ENCODE measurements at places on chromosomes 13 and 19.
A peak's percentile ranks its signal among the peaks of the same experiment; 100 is the strongest.

DNA sequence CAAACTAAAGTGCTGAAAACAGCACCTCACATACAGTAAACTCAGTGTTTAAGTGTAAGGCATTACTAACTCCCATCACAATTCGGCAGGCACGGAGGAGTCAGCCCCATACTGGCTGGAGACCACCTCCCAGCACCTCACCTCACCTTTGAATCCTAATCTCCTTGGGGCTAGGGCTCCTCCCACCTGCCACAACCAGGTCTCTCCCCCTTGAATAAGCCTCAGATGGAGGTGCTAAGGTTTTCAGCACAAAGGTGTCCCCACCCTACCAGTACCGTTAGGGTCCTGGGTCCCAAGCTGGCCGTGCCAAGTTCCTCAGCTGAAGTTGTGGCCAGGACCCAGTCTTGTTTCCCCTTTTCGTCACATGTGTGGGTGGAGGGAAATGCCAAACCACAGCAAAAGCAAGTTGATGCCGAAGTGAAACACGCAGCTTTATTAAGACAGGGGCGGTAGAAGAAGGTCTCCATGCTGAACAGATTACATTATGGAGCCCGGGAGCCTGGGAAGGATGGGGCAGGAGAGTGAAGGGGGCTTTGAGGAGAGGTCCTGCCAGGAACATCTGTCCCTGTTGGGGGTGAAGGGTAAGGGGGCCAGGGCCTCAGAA, at the start of gene IGFLR1:
IGFLR1 (minus strand) TSS at position 332 of the 604 bp plus-strand sequence. CDS start 1,272 bp downstream, outside the sequence.
- no peak for DNase-seq

DNA sequence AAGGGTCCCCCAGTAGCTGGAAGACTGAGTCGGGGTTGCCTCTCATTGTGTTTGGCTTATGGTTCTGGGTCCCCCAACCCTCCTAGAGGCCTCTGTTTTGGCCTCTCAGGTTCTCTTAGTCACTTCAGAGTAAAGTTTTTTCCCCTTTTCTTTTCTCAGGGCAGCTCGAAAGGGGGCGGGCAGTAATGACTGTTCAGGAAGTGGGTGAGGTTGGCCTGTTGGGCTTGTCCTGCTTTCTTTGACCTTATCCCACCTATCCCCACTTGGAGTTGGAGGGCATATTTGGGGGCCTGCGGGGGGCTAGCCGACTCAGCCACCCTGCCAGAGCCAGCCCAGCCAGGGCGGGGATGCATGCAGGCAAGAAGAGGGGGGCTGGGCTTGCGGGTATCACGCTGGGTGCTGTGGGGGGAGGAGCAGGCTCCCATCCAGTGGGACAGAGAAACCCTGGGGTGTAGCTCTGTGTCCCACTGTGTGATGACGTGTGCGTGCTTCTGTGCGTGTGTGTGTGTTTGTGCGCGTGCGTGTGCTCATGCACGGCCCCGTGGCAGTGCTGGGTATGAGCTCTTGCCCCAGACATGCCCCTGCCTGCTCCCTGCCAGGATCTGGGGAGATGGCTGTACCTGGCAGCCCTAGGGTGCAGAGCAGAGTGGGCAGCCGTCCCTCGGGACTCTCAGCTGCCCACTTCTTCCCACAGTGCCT, 1.4 kb downstream of the CIC start:
- no peak for DNase-seq

DNA sequence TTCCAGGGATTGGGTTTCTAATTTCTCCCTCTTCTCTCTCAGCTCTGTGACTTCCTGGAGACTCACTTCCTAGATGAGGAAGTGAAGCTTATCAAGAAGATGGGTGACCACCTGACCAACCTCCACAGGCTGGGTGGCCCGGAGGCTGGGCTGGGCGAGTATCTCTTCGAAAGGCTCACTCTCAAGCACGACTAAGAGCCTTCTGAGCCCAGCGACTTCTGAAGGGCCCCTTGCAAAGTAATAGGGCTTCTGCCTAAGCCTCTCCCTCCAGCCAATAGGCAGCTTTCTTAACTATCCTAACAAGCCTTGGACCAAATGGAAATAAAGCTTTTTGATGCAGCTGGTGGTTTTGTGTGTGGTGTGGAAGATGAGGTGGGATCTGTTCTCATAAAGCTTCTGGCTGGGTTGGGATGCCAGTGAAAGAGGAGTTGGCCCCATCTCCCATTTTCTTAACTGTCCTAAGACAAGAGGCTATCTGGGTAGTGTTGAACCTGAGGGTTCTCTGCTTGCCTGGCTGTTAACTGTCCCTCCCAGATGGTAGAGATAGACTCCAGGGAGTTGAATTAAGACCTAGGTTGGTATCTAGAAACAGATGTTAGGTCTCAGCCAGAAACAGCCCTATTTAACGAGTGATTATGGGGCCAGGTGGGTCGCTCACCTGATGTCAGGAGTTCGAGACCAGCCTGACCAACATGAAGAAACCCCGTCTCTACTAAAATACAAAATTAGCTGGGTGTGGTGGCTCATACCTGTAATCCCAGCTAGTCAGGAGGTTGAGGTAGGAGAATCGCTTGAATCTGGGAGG, 1.6 kb downstream of the FTL start:
- no peak for DNase-seq

GRCh38 chr19:34336781-34337271, 28.2 kb upstream of the GPI start:
- peak; percentile 14 for DNase-seq

DNA sequence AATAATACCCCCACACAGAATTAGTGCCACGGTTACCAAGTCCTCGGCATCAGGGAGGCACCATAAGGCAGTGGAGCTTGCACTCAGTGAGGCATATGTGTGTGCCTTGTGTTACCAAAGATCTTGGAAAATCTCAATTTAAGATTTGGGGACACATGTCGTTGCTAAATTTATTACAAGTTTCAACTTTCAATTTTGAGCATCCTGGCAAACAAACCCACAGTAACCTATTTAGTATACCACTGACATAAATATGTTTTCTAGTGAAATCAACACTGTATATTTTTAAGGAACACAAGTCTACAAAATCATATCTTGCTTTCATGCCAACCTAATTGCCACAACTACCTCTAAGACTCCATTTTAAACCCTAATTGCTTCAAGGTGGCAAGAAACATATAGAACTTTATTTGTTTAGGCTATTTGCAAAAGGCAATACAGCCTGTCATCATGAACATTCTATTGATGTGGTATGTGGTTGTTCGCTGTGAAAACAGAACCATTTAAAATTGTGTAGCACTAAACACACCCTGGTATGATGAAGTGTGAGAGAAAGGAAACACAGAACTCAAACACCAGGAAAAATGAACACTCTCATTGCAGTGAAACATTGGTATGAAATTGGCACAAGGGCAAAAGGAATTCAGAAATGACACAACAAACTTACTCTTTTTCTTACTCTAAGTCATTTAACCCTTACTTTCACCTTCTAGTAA, 531.1 kb downstream of the IRS2 start:
- no peak for DNase-seq

DNA sequence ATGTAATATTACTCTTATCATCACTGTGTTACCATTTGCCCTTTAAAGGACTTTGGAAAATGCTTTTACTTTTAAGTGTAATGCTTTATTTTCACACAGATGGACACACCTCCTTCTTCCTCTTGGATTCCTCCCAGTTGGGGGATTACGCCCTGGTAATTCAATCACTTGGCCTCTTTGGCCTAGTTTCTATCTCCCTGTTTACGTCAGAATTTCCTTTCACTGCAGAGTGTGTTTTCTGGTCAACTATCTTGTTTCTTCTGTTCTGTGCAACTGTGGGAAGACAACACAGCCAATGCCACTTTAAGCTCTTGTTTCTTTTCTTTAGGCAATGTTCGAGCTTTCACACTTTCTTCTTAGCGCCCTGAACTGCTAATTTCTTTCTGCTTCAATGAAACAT, 257.3 kb upstream of the MAB21L1 start:
- DNase-seq = no peak

DNA sequence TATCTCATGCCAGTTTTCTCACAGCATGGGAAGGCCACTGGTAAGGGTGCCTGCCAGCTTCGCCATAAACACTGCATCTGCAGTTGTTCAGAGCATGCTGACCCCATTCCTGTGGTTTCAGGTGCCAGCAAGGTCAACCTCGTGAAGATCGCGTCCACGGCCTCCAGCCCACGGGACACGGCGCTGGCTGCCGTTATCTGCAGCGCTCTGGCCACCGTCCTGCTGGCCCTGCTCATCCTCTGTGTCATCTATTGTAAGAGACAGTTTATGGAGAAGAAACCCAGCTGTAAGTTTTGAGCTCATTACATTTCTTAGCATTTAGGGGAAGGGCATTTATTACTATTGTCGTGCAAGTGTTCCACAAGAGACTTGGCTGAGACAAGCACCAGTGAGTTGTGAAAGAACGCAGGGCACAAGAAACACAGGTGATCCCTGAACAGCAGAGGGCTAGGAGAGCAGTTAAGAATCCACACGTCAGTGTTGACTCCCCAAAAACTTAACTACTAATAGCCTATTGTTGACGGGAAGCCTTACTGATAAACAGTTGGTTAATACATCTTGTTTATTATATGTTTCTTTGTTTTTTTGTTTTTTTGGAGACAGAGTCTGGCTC, 88.8 kb downstream of the TNFRSF19 start:
- DNase-seq = no peak

- DNase-seq = no peak
Measured at GRCh38 chr13:111853721-111854120, 213.2 kb upstream of the SOX1 start.

GRCh38 chr13:21871382-21871781, 200.5 kb downstream of the FGF9 start:
- no peak for DNase-seq

GRCh38 chr13:59270327-59270726, 893.4 kb downstream of the DIAPH3 start:
- no peak for DNase-seq

DNA sequence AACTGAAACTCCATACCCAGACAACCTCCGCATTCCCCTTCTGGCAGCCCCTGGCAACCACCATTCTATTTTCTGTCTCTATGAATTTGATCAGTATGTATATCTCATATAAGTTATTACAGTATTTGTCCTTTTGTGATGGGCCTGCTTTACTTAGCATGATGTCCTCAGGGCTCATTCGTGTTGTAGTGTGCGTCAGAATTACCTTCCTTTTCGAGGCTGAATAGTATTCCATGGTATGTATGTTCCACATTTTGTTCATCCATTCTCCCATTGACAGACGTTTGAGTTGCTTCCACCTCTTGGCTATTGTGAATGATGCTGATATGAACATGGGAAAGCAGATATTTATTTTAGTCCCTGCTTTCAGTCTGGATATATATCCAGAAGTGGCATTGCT, 5.0 kb downstream of the PLEKHF1 start:
- no peak for DNase-seq

- no peak for DNase-seq
Measured at GRCh38 chr13:59300355-59301173, 863.2 kb downstream of the DIAPH3 start.

DNA sequence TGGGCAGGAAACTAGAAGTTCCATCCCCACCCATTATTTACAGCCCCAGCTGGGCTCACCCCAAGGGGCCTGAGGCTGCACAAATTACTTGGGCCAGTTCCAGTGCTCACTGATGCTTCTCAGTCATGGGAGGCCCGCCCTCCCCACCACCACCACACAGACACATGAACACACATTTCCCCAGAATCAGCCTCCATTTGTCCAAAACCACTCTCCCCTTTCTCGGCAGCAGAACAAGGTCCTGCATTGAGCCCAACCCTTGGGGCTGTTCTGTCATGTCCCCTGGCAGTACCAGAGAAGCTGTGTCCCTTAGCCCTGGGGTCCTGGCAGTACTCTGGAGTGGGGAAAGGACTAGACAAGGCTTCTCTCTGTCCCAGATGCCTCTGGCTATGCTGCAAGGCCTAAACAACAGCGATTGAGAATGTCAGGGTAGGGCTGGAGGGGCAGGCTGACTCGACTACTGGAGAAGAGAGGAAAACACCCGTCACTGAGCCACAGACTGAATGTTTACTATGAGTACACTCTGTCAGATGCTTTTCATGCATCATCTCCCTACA, 21.8 kb downstream of the SAMD4B start:
- peak; percentile 74 for DNase-seq

DNA sequence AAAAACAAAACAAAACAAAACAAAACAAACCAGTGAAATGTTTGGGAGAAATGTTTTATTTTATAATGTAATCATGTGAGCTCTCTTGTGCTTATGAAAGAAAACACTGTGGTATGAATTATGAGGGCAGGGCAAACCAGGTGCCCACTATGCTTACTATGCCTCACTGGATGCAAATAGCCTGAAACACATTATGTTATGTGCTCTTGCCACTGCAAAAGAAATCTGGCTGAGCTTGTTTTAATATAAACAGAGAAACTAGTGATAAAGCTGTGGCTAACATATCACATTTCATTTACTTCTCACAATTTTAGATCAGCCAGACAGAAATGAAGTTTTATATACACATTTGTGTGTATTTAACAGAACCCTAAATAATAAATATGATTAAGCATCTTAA, 8.7 kb upstream of the NBEA start:
- DNase-seq = no peak

GRCh38 chr19:14510311-14511228, 7.6 kb downstream of the DNAJB1 start:
- peak; percentile 83 for DNase-seq

- DNase-seq = no peak
Measured at GRCh38 chr13:39957868-39958677, 302.6 kb downstream of the COG6 start.

DNA sequence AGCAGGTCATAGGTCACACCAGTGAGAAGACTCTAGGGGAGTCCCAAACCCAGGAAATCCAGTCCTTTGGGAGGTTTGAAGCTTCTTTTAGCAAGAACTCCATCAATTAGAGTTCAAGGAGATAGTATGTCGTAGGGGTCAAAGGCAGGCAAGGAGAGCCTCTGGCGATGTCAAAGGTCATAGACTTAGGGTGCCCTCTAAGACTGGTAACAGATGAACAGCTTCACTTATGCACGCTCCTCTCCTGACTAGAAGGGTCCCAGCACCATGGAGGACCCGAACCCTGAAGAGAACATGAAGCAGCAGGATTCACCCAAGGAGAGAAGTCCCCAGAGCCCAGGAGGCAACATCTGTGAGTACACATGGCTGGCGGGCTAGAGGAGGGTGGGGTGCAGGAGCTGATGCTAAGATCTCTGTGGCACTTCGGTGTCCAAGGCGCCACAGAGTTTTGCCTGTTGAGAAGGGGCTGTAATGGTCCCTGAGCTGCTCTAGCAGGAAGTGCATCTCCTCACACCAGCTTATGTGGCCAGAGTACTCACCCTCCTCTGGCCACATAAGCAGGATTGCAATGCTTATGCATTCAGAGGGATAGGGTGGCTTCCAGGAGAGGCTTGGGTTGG, 557 bp downstream of the ZNF576 start:
- DNase-seq = no peak

DNA sequence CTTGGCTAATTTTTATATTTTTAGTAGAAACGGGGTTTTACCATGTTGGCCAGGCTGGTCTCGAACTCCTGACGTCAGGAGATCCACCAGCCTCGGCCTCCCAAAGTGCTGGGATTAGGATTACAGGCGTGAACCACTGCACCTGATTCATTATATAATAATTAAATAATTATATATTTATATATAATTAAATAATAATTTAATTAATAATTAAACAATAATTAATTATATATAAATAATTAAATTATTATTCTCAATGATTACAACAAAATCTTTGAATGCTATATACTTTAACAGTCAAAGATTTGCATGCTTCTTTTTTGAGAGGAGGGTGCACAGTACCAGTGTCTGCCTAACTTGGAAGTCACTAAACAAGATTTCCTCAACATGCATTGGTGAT, 872.3 kb downstream of the EFNB2 start:
- no peak for DNase-seq

All from fibroblast of the conjunctiva (primary cell).